ENCODE measurements at places on chromosomes 3 and 15.

- no peak for DNase-seq
These were observed 116.1 kb downstream of the PDE8A start for GRCh38 chr15:85097725-85098124.

GRCh38 chr15:80439140-80439539 lies 35.0 kb downstream of the ARNT2 start:
- no peak for DNase-seq

- DNase-seq: no peak
These were observed at the start of gene RYR3 for GRCh38 chr15:33310481-33311311. Gene RYR3 (plus strand): TSS chr15:33310967. CDS start chr15:33311046, 79 bp downstream.

- no peak for DNase-seq
These were observed 91.8 kb downstream of the FILIP1L start for GRCh38 chr3:100022506-100022905.

- DNase-seq: peak; percentile 71
These were observed 73.4 kb downstream of the NUP210 start for GRCh38 chr3:13346481-13347389.

DNA sequence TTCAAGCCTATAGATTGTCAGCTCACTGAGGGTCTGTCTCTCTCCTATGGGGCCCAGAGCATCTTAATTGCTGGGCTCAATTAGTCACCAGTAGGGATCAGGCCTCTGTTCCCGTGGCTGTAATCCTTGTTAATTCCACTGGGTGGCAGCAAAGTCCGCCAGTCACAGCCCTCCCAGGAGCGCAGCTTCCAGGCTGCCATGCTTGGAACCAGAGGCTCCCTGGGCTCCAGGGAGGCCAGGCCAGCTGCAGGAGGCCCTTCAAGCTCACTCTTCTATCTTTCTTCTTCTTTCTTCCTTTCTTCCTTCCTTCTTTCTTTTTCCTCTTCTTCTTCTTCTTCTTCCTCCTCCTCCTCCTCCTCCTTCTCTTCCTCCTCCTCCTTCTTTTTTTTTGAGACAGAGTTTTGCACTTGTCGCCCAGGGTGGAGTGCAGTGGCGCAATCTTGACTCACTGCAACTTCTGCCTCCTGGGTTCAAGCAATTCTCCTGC lies 14.4 kb downstream of the RNU5B-1 start:
- peak; percentile 63 for DNase-seq

DNA sequence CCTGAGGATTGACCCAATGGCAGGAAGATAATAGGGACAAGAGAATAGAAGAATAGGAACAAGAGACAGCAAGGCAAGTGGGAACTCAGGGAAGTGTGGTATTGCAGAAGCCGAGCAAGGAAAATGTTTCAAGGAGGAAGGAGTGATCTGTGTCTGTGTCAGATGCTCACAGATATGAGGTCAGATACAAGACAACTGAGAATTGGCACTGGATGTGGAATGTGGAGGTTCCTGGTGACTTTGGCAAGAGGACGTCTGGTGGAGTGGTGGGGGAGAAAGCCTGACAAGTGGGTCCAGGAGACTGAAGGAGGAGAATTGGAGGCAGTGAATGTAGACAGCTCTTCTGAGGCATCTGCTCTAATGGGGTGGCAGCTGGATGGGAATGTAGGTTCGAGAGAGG lies 24.1 kb downstream of the GYG1 start:
- DNase-seq: no peak

DNA sequence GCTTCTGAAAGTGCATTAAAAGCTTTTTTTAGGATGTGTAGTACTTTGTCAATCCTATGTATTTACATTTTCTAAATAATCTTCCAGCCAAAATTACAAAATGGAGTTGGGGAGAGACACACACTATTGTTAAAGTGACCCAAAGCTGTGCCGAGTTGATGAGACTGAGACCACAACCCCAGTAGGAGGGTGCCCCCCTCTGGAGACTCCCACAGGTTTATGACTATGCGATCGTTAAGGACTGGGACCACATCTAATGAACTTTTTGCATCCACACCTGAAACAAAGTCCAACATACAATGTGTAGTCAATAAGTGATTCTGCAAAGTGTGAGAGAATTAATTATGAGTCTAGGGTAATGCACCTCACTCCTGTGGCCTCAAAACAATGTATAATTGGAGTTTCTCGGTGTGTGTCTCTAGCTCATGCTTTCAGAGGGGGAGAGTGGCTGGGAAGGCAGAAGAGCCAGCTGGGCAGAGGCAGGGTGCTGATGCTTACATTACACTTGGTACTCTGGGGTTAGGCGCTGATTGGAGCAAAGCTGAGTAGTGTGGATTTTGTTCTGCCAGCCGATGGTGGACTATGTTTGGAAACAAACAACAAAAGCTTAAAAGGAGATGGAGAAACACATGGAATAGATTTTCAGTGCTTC lies 102.8 kb downstream of the KCNH8 start:
- no peak for DNase-seq

- no peak for DNase-seq
These were observed 95.7 kb upstream of the CHRM5 start for GRCh38 chr15:33872416-33873106.

- DNase-seq: no peak
These were observed 110.1 kb upstream of the TPM1 start for GRCh38 chr15:62932436-62932835.

DNA sequence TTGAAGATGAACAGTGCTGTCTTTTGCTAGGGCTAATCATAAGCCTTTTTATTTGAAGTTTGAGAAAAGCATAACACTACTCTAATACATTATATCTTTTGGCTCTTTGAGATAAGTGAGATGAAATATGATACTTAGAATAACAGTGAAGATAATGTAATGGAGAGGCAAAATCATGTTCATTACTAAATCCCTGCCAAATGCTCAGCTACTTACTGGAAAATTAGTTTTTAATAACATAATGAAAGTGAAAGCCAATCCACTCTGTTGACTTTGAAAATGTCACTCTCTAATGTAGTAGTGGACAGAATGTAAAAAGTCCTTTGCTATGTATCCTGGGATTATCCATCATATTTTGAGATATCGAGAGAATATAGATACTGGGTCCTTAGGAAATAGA lies 35.9 kb upstream of the MYH15 start:
- no peak for DNase-seq

- no peak for DNase-seq
These were observed 185.8 kb upstream of the CFAP20DC start for GRCh38 chr3:59235634-59236012.

DNA sequence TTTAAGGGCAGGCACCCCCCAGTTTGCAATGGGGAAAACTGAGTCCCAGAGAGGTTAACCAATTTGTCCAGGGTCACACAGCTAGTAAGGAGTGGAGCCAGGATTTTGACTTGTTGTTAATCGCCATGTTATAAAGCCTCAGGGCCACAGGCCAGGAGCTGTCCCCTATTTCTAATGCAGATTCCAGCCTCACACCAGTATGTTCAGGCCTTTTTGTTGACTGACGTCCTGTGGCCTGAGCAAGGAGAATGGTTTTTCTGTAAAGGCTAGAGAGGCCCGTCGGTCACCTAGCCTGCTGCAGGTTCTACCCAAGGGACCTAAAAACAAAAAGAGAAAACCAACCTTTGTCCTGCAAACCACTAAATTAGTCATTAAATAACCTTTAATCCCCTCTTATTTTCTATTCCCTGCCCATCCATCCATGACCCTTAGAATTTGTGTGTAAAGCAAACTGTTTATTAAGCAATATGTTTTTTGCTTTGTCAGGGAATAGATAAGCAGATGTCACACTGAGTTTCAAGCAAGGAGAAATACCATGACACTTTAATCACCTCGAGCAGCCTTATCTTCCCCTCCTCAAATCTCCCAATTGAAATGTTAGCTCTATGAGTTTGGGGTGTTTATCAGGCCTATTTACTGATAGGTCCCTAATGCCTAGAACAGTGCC lies 14.1 kb downstream of the ACOX2 start:
- no peak for DNase-seq

DNA sequence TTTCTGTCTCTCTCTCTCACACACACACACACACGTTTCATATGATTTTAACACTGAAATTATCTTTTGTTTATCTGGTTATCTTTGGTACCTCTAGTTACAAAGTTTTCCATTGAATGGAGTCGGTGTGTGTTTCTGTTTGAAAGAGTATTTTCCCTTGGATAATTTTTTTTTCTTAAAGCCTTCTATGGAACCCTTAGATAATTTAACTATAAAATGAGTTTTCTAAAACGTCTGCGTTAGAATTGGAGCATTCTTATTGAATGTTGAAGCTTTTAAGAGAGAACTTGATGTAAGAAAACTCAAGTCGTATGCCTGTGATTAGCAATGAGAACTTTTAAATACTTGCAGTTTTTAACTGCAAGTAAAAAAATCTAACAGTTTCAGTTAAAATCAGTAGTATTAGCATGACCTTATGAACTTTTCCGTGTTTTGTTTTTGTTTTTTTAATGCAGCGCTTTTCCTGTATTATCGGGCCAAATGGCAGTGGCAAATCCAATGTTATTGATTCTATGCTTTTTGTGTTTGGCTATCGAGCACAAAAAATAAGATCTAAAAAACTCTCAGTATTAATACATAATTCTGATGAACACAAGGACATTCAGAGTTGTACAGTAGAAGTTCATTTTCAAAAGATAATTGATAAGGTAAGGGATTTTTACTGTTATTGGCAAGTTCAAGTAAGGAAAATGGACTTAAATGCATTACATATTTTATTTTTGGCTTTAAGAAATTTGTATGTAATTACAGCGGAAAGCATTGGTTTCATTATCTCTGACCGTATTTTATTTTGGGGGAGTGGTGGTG lies 3.0 kb downstream of the SMC4 start:
- DNase-seq: no peak

GRCh38 chr3:27791956-27792355 lies 69.8 kb upstream of the EOMES start:
- no peak for DNase-seq

GRCh38 chr15:101538177-101538576 lies 48.7 kb upstream of the PCSK6 start:
- no peak for DNase-seq

DNA sequence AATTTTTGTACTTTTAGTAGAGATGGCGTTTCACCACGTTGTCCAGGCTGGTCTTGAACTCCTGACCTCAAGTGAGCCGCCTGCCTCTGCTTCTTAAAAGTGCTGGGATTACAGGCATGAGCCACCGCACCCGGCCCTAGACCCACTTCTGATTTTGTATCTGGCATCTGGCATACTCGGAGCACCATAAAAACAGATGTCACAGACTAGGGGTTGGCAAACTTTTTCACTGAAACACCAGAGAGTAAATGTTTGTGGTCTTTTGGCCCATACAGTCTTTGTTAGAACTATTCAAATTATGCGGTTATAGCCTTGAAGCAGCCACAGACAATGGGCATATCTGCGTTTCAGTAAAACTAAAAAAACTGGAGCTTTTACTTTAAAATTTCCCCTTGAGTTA lies 110.7 kb downstream of the TJP1 start:
- no peak for DNase-seq

GRCh38 chr3:189625572-189625971 lies 5.6 kb upstream of the TP63 start:
- DNase-seq: no peak

DNA sequence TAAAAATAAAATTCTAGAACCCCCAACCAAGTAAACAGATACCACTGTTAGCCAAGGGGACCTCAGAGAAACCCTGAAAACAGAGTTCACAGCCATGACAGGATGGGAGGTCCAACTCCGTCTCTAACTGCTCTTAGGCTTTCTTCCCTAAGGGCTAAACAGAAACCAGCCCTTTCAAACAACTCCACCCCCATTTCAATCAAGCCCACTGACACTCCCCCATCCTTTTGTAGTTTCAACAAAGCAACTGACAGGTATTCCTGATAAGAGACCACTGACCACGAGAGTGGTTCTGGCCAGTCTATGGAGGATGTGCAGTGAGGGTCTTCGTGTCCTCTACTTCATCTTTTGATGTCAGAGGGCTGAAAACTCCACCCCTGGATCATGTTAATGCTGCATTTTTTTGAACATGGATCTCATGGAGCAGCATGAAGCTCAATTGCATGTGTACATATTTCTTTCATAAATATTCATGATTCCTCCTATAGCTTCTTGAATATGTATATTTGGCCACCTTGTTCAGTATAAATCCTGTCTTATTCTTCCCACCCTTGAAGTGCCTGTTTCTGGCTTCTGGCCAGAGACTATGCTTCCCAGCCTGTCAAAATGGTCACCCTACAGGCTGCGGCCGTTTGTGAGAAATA lies 222.6 kb downstream of the OSBPL10 start:
- no peak for DNase-seq

DNA sequence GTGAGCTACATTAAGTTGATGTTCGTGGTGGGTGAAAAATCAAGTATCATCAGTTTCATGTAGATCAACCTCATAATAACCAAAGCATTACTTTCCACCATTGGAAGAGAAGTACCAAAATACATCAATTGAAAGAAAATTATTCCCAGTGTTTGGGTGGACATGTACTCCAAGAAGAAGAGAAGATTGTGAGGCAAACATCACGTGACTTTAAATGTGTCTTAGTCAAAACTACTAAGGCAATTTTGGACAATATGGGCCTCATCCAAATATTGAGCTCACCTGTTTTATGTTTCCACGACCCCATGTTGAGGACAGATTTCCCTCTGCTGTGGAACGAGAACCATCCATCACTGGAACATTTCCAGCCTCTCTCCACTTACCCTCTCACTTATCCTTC lies 303.0 kb upstream of the LMCD1 start:
- no peak for DNase-seq

DNA sequence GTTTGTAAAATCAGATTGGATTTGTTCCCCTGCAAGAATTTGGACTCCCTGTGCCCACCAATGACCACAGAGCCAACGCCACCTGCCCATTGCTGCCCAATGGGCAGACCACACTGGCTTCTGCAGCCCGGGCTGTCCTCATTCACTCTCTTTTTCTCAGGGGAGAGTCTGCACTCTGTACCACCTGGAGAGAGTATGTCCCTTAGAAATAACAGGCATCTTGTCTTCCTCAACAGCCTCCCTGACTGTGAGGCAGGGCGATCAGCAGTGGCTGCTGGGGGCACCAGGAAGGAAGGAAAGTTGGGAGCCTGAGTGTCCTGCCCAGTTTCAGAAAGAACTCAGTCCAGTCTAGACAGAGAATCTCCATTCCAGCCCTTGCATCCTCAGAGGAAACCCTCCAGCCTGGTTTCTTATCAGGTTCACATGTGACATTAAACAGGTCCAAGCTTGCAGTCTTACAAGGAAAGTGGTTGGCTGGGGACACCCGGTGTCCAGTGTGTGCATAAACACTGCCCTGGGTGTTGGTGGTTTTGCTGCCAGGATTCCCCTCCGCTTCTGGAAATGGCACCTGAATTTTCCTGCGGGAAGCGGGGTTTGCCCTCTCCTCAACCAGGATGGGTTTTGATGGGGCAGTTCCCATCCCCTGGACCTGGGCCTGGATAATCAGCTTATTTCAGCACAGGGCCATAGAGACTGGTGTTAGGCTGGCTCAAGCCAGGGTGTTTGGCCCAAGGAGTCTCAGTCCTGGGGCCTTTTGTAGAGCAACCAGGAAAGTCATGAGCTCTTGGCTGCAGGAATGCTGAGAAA lies 37.2 kb downstream of the SSUH2 start:
- no peak for DNase-seq

Data from effector CD4-positive, alpha-beta T cell (primary cell).